NCI-H2081 treated with DMSO at 0.1 percent for 48 hours (cell line): ENCODE measurements at places on chromosomes 5 and 9.
A peak's percentile ranks its signal among the peaks of the same experiment; 100 is the strongest.

DNA sequence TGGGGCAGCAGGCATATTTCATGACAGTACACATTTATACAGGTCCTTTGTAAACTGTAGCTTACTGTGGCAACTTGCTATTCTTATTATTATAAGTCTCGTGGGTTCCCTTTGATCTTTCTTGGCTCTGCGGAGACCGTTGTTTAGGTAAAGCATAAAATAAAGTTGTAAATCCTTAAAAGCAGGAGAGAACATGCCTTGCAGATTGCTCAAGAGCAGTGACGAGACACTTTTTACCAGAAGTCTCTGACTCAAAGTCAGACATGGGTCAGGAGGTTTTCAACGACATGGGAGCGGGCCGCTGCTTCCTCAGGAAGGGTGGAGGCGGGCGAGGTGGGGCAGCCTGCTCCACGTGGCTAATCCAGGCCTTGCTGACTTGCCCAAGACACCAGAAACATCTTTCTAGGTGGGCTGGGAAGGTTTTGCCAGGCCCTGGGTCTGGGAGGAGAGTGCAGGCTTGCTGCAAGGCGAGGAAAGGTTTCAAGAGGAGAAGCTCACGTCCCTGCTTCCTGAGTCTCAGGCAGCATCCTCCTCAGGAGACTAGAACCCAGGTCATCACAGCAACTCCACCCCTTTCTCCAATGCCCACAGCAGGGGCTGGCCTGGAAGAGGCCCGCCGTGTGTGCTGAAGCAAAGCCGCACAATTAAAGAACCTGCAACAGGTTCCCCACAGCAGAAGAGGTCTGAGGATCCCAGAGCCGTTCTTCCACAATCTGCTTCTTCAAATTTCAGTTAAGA lies 6.5 kb downstream of the TBC1D2 start:
- DNase-seq: no peak

DNA sequence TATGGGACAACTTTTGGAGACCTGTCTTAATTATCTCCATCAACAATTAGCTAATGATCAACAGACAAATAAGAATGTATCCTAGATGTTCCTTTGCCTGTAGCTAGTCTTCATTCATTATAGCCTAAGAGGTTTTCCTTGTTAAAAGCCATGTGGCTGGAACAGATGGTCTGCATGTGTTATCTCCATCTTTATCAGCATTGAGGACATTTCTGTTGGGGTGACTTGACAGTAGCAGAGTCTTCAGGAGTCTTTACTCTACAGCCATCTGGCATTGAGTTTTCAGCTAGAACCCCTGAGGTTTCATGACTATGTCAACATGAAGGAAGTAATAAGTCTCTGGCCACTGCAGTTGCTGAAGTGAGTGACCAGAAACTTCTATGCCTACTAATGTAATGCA lies 106.6 kb upstream of the TLE4 start:
- DNase-seq: no peak

GRCh38 chr5:133924221-133924920 lies 44.1 kb downstream of the C5orf15 start:
- DNase-seq: no peak

DNA sequence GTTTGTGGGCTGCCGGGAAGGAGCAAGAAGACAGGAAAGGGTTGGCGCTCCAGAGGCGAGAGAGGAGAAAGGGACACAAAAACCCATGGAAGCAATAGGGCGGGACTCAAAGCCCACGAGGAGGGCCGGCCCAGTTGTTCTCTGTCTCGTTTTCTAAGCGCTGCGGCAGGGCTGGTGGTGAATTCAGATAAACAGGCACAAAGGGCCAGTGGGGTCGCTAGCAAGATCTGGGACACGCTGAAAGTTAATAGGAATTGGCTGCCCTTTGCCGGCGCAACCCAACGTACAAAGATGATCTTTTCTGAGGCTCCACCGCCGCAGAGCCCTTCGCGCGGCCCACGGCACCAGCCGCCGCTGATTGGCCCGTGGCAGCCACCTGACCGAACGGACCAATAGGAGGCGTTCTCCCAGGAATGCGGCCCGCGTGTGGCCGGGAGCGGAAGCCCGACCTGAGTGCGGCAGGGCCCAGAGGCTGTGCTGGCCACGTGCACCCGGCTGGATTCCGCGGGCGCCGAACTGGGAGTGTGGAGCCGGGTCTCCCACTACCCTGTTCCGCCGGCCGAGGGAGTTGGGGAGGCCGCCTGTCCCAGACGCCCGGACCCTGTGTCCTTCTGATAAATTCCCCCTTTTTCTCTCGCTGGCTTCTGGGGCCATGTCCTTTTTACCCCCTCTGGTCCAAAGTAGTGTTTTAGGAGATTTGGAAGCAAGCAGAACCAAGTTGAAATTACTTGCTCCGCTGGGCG lies 16.8 kb upstream of the NSD1 start:
- DNase-seq: no peak

DNA sequence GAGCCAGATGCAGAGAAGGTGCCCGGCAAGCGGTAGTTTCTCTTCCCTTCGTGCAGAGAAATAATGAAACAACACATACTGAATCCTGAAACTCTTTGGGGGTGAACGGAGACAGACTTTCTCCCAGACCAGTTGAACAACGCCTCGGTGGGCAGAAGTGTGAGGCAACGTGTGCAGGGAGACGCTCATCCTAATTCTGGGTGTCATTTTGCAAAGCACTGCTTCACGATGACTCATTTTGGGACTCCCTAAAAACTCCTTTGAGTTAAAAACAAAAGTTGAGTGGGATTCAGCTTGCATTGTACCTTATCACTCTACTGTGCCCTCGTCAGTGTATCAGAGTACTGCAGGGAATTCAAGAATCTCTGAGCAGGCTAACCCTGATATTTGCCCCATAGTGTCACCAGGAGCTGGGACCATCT lies 3.5 kb upstream of the NEK6 start:
- no peak for DNase-seq

GRCh38 chr9:70228611-70229010 lies 30.2 kb upstream of the SMC5 start:
- DNase-seq: peak; percentile 9

DNA sequence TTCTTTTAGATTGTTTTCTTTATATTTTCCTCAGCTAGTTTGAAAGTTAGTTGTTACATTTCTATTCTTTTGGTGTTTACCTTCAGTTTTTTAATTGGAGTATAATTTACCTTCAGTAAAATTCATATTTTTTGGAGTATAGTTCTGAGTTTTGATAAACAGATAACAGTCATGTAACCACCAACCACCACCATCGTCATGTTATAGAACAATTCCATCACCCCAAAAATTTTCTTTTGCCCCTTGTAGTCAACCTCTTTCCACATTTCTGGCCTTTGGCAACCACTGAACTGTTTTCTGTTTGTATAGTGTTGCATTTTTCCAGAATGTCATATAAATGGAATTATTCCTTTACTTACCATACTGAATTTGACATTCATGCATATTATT lies 6.8 kb downstream of the RMI1 start:
- no peak for DNase-seq

DNA sequence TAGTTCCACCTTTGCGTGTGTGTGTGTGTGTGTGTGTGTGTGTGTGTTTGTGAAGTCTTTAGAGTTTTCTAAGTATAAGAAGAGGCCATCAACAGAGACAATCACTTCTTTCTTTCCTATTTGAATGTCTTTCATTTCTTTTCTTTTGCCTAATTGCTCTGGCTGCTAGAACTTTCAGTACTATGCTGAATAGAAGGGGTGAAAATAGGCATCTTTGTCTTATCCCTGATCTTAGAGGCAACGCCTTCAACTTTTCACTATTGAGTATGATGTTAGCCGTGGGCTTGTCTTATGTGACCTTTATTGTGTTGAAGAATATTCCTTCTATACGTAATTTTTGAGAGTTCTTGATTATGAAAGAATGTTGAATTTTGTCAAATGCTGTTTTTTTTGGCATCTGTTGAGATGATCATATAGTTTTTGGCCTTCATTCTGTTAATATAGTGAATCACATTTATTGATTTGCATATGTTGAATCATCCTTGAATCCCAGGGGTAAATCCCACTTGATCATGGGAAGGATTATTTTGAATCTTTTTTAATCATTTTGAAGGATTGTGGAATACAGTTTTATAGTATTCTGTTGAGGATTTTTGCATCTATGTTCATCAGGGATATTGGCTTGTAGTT lies 134.8 kb upstream of the CD180 start:
- DNase-seq: no peak

- DNase-seq: no peak
These were observed 112.8 kb downstream of the ARHGAP26 start for GRCh38 chr5:142883025-142883424.

GRCh38 chr5:54704825-54705224 lies 187.3 kb downstream of the SNX18 start:
- DNase-seq: no peak

GRCh38 chr5:14407746-14408175 lies 173.8 kb upstream of the OTULINL start:
- no peak for DNase-seq
